NCI-H1694 (cell line): ENCODE measurements at places on chromosomes 12 and 14.

- DNase-seq, result no peak
Measured at GRCh38 chr14:106578481-106578880, 1052.1 kb downstream of the TMEM121 start.

DNA sequence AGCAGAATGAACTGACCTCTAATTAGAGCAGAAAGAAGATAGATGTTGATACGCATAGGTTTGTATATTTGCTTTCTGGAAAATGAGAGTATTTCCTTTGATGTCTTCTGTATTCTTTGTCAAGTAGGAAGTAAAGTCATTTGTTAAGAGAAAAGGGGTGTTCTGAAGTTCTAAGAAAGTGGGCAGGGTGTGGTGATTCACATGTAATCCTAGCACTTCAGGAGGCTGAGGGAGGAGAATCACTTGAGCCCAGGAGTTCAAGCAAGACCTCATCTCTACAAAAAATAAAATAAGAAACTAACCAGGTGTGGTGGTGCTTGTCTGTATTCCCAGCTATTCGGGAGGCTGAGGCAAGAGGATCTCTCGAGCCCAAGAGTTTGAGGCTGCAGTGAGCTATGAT, 2.8 kb downstream of the RHNO1 start:
- DNase-seq, result no peak

GRCh38 chr12:75724928-75725312, 213.5 kb upstream of the KRR1 start:
- peak; percentile 94 for DNase-seq

DNA sequence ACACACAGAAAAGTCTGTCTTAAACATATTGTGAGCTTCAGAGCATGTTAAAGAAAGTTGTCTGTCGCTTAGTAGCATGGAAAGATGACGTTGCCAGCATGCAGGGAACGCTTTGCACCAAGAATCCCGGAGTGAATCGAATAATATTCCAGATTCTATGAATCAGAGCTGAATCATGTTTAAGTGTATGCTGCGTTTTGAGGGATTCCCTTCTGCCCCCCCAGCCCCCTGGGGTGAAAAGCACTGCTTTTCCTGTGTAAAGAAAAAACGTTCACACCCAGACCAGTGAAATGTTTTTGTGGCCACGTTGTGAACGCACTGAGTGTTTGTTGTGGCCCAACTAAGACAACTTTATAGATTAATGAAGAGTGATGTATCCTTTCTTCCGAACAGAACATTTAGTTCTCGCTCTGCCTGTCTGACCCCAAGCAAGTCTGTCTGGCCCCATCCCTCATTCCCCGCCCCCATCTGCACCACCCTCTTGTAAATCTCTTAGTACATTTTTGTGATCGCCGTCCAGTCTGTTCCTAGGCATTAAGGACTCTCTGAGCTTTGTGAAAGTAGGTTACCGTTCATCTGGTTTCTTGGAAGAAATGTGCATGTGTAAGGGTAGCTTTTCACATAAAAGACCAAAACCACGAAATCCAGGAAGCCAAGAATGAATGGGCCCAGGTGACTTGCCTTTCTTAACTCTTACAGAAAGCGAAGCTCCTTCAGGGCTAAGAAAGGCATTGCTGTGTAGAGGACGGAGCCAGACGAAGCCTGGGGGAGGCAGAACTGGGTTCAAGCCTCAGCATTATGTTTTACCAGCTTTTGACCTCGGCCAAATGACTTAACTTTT, 103.0 kb downstream of the SAMD4A start:
- no peak for DNase-seq

DNA sequence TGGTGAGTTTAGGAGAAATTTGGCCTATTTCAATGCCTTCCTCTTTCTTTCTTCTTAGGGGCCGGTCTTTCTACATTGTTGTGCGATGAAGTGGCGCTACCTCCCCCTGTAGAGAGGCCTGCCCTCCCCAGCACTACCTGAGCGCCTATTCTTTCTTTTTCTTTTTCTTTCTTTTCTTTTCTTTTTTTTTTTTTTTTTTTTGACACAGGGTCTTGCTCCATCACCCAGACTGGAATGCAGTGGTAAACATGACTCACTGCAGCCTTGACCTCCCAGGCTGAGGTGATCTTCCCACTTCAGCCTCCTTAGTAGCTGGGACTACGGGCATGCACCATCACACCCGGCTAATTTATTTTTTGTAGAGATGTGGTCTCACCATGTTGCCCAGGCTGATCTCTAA, 136.1 kb upstream of the MAX start:
- DNase-seq, result no peak

GRCh38 chr12:49227713-49228112, 37.2 kb upstream of the TUBA1C start:
- DNase-seq, result peak; percentile 87

DNA sequence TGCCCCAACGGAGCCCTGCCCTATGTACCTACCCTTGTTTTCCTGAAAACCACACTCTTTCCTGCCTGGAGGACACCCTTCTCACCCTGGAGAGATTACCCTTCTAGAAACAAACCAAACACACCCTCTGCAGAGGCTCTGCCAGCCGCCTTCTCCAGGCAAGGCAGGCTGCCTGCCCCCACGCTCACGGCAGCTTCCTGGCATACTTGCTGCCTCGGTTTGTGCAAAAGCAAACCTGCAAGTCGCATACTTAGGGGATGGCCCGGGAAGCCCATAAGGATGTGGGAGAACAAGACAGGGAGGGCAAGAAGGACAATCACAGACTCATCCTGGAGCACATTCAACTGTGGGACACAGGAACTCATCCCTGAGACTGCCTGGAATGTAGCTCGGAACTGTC, 154.0 kb upstream of the DIO3 start:
- no peak for DNase-seq

DNA sequence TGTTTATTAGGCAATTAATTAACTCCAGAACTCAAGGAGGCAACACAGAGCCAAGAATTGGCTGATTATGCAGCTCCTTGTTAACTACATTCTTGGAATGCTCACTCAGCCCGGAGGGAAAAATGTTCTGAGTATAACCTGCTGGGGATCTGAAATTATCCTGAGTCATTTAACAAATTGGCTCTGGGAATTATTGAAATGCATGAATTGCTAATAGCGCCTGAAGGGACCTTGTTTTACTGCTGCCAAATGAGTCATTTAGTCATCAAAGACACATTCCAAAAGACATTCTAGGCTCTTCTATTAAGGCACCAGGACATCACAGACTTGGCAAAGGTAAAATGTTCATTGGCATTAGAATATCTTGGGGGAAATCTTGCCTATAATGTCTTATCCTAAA, 13.0 kb downstream of the TMEM52B start:
- DNase-seq, result no peak

- DNase-seq, result no peak
Measured at GRCh38 chr12:131917139-131917710, 11.9 kb upstream of the PUS1 start.

- no peak for DNase-seq
Measured at GRCh38 chr14:89959853-89960445, 4.2 kb downstream of the TDP1 start.
